ENCODE measurements at places on chromosomes 4 and X.

DNA sequence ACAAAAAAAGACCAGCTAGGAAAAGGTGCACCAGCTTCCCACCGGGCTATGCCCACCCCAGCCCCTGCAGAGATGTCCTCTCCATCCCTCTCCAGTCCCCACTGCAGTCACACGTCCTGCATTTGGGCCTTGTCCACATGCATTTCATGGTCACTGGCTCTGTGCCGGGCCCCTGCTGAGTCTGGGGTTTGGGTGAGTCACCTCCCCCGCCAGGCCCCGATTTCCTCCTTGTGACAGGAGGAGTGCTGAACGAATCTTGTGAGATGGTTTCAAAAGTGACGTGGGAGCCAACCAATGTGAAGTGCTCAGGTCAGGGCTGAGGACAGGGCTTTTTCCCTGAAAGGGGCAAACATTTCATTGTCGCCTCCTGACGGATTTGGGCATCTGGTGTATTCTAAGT is 7.1 kb downstream of the CPZ start:
- DNase-seq = no peak

DNA sequence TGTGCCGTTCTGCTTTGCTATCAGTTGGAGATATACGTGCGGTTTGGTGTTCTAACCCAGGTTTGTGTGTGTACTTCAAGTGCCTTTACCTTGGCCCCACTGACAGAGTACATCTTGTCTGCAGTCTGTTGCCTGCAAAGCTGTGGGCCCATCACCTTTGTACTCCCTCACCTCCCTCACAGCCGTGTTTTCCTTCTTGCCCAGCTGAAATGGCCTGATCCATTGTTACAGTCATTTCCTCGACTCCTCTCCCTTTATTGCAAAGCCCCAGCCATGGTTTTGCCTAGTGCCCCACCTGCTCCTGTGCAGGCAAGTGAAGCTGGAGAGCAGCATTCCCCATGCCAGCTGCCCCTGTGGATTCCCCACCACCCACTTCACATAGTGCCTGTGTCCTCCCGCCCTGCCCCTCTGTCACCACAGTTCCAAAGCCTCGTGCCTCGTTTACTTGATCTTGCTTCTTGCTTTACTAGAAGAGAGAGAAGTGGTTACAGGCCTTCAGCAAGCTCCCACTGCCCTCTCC is 55.2 kb upstream of the TLR2 start:
- DNase-seq = no peak

GRCh38 chr4:158397781-158398180 is 123.9 kb upstream of the RXFP1 start:
- DNase-seq = no peak

- no peak for DNase-seq
Observed at GRCh38 chrX:124260845-124261244, 71.6 kb upstream of the TEX13D start.

GRCh38 chr4:108006361-108006760 is 16.7 kb downstream of the HADH start:
- no peak for DNase-seq

- DNase-seq = no peak
Observed at GRCh38 chr4:5423670-5424069, 284.7 kb downstream of the EVC2 start.

- no peak for DNase-seq
Observed at GRCh38 chr4:70895811-70896491, 6.2 kb upstream of the MOB1B start.

GRCh38 chrX:68238568-68238967 is 194.7 kb downstream of the OPHN1 start:
- no peak for DNase-seq

- DNase-seq = no peak
Observed at GRCh38 chr4:151688003-151688784, 72.6 kb downstream of the GATB start.

DNA sequence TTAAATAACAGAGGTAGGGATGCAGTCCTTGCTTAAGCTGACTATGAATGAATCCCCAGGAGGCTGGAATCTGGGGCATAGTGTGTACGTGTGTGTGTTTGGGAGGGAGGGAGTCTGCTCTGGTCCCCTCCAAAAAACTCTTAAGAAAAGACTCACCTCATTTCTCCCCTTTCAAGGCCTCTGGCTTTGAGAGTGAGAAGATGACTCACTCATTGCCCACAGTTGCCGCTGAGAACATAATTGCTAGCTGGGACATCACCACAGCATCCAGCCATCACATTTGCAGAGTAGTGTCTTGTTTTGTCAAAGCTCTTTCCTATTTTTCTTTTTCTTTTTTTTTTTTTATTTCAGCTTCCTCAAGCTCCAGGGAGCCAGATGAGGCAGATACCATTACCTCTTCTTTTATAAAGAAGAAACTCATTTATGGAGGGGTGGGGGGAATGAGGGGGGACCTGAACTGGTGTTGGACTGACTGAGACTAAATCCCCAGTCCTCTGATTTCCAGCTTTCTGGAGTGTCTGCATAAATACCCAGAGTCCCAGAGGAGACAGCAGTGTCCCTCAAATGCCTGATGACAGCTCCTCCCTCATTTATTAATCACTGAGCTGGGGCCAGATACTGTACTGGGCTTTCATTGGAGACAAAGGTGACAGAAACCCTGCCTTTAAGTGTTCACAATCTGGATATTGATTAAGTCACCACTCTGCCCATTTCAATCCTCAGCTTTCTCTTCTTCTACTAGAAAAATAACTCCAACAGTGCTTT is 61.9 kb upstream of the LAS1L start:
- DNase-seq = peak; percentile 6

GRCh38 chrX:55119712-55120111 is 30.9 kb downstream of the PAGE2 start:
- DNase-seq = no peak

DNA sequence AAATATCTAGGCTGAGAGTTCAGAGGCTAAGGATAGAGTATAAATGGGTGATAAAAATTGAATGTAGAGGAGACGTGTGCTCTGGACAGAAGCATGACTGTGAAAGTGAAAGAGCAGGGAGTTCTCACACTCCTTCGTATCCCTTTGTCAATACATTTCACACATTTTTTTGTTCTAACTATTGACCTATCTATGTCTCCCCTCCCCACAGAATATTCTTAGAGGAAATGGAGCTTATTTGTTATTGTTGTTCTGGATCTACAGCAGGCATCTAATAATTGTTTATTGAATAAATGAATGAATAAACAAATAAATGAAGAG is 57.6 kb downstream of the ENPEP start:
- DNase-seq = no peak

- DNase-seq = no peak
Observed at GRCh38 chr4:81021142-81021944, 9.2 kb upstream of the BMP3 start.

- no peak for DNase-seq
Observed at GRCh38 chr4:54271464-54271863, 42.4 kb downstream of the PDGFRA start.

- no peak for DNase-seq
Observed at GRCh38 chr4:14961292-14961691, 41.0 kb upstream of the CPEB2 start.

DNA sequence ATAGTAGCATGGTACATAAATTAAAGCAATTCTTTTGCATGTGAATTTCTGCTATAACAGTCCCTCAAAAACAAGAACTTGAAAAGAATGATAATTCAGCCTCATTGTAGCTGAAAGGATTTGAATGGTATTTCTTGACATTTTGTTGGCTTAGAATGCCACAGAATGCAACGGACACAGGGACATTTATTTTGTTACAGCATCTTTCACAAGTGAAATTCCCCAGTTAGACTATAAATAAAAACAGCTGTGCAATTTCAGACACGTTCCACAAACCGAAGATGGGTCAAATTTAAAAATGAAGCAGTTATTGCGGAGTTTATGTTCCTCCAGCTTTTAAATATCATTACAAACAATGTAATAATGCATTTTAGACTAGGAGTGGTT is 82.8 kb upstream of the AMELX start:
- DNase-seq = no peak

DNA sequence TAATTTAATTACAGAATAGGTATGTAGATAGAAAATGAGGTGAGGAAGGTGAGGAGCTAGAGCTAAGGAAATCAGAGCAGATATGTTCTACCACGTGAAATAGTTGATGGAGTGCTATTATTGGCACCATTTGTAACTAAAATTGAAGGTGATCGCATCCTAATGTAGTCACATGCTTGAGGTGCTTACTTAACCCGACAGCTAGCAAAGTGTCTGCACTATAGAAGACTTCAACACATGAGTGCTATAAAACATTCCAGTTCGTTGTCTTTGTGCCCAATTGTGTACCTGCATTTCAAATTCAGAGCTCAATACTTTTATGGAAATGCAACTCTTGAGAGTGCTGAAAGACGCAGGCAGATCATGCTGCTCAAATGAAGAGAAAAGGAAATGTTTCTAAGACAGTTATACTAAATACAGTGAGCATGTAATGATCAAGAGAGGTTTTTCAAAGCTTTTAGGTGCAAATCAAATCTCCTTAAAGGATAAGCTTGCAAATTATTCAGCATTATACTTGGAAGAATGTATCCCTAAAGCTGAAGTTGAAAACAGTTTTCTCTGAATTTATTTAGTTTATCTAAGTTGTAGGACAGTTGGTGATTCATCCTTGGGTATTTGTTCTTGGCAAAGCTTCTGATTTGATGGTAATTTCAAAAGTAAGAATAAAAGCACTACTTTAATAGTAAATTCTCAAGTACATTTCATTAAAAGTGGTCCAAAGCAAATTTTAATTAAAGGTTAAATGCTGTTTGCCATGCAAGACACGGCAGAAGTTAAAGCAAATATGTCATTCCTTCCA is 223.9 kb upstream of the EPHA5 start:
- DNase-seq = no peak

GRCh38 chr4:146470604-146471003 is 51.1 kb downstream of the SLC10A7 start:
- no peak for DNase-seq

DNA sequence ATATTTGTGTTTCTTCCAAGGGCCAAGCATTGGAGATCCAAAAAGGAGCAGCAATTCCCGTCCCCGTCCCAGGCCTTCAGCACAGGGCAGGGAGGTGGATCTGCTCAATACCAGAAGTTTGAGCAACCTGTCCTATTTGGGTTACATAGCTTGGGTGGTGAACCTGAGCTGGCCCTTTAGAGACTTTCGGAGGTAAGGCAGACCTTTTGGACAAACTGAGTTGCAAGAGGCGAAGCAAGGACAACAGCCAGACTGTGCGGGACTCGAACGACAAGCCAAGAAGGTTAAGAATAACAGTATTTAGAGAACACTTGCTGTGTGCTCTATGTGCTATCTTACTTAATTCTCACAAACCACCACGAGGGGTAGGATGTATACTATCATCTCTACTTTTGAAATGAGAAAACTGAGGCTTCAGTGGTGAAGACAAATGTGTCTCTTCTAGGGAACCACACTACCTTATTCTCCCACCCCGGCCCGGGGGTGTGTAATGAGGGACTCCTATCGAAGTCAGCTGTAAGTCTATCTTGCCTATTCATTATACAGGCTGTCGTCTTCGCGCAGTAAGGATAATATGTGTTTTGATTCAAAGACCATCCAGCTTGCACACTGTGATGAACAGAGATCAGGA is 1.3 kb downstream of the NOP14 start:
- DNase-seq = no peak

- DNase-seq = no peak
Observed at GRCh38 chr4:152577708-152578396, 42.0 kb upstream of the FBXW7 start.

DNA sequence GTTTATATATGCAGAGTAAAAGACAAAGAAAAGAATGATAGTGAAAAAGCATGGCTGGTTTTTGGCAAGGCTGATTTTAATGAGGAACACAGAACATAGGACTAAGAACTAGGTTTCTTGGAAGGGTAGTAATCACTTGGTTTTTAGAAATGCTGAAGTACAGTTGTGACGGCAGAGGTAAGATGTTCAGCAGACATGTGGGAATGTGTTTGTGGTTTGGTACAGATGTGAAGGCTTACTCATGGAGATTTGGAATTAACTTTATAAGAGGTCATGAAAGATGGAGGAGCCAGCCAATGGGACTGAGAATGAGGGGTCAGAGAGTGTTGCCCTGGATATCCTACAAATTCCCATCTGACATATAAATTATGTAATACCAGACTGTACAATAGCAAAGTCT is 243.6 kb downstream of the NPFFR2 start:
- DNase-seq = no peak

DNA sequence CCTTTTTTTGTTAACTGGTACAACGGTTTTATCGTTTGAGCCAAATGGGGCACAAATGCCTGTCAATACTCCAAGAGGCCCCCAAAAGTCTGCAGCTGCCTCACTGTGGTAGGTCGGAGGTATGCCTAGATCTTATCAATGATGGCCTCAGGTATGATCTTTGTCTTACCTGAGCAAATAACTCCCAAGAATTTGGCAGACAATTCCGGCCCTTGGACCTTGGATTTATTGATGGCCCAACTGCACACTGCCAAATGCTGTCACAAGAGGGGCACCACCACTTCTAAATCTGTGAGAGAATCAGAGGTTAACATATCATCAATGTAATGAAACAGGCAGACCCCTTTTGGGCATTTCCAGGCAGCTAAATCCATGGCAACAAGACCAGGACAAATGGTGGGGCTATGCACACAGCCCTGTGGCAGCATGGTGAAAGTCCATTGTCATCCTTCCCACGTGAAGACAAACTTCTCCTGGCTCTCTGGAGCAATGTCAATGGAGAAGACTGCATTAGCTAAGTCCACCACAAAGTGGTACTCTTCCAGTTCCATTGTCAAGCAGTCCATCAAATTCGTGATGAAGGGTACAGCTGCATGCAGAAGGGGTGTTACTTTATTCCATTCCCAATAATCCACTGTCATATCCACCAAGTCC is 28.6 kb downstream of the CXCL13 start:
- no peak for DNase-seq

DNA sequence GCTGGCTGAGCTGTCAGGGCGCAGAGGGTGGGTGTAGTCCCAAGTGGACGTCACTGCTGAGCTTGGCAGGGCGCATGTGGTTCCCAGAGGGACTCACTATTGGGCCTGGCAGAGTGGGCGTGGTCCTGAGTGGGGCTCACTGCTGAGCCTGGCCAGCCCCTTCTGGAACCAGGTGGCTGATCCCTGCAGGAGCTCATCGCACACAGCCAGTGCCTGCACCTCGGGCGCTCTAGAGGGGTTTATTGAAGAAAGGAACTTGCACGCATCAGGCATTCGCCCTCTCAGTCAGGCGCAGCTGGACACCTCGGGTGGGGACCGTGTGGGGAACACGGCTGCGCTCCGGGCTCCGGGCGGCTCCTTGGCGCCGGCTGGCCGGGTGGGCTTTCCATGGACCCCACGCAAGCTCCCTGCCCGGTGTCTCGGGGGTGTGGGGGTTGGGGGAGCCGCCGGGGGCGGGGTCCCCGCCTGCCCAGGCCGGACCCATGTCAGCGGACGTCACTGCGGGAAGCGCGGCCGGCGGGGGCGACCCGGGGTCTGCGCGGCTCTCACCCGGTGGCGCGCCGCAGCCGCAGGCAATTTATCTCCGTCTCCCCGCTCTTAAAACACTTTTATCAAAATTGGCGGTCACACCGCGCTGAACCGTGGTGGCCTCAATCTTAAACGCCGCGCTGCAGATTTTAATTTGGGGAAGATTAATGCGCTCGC is 65.4 kb upstream of the NKX1-1 start:
- DNase-seq = no peak

- no peak for DNase-seq
Observed at GRCh38 chr4:91961504-91961903, 342.3 kb upstream of the GRID2 start.

Data from stimulated activated CD4-positive, alpha-beta T cell treated with anti-CD3 and anti-CD28 coated beads, Interleukin-1b, Interleukin-23, amount 100 ng/mL, for 4 hours (primary cell).